ENCODE measurements at places on chromosomes 4 and X.

- no peak for DNase-seq
Observed at GRCh38 chrX:153746359-153746758, 17.7 kb upstream of the PLXNB3 start.

- no peak for DNase-seq
Observed at GRCh38 chr4:118756958-118757357, 71.8 kb downstream of the METTL14 start.

DNA sequence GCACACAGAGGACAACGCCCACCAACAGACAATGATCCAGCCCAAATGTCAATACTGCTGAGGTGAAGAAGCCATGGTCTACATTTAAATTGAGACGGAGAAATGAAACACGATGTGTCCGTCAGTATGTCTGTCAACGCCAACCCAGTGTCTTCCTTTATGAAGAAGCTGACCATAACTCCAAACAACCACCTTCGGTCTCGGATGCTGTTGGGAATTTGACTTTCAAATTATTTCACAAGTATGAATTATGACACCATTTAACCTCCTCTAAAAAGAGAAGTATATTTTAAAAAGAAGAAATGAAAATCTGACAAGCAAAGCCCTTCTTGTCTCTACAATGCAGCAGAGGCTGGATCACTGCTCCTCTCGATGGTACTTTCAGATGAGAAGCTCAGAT, 123.7 kb upstream of the MAP3K15 start:
- DNase-seq, result no peak

- no peak for DNase-seq
Observed at GRCh38 chrX:13223868-13224567, 95.8 kb downstream of the ATXN3L start.

DNA sequence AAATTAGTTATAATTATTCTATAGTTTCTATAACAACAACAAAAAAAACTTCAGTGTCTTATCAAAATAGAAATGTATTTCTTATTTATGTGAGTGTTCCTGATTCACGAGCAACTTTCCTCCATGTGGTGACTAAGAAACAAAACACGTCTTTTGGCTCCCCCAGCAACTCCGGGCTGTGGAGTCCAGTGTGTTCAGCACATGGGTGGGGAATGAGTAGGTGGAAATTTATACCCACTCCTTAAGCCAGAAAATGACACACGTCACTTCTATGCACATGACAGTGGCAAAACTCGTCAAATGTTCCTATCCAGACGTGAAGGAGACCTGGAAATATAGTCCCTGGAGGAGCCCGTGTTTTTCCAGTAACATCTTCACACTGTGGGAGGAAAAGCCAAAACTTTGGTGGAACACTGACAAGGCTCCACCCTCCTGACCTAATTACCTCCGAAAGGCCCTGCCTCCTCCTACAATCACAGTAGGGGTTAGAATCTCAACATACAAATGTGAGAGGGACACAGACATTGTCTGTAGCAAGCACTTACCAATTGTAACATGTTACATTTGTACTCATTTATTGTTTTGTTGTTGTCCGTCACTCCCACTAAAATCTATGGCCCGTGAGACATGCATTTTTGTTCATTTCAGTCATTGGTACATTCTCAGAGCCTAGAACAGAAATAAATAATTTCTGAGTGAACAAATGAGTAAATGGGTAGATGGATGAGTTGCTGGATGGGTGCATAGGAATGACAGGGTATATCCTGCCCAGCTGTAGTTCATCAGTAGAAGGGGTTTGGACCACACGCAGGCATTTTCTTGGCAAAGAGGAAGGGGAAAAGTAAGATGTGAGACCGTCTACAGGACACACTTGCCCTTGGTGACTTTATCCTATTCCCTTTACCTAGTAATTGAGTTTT, 605.8 kb upstream of the TENM3 start:
- no peak for DNase-seq

- no peak for DNase-seq
Observed at GRCh38 chr4:184315675-184316359, 98.1 kb upstream of the ENPP6 start.

DNA sequence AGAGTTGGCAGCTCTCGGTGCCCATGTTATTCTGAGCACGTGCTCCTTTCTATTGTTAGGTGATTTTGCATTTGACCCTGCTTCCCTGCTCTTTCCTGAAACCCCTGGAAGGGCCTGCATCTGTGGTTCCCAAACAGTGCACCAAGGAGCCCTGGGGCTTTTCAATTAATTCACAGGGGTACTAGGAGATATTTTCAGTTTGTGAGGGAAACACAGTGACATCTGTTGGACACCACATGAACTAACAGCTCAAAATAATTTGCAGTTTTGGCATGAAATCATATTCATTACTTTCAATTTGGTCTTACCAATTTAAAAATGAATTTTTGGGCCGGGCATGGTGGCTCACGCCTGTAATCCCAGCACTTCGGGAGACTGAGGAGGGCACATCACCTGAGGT, 156.6 kb downstream of the GATB start:
- no peak for DNase-seq

DNA sequence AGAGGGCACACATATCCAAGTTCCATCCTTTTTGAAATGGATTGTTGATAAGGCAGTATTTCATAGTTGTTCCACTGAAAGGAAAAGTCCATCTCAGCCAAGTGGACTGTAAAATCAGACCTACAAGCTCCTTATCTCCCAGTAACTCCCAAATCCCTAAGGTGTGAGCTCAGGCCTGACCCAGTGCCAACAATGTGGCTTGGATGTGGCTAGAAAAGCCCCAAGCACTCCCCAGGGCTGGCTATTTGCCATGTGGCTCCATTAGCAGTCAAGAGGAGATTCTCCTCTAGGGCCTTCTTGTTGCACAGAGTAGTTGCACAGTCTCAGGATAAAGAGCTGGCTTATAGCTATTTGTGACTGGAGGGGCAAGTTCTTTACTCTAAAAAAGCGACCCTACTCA, 25.0 kb upstream of the DGKK start:
- DNase-seq, result no peak

- DNase-seq, result no peak
Observed at GRCh38 chr4:181662383-181662782, 580.8 kb upstream of the TENM3 start.

DNA sequence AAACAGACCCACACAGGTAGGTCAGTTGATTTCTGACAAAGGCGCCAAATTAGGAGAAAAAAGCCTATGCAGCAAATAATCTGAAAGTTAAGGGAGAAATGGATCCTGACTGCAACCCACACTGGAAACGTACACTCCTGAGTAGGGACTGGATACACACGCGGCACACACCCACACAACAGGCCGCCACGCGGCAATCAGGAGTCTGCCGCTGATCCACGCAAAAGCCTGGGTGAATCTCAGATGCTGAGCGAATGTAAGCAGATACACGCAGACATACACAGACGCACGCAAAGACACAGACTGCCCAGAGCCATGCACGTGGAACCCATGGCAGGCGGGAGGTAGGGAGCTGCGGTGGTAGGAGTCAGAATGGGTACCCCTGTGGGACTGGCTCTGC, 21.7 kb downstream of the LRPAP1 start:
- DNase-seq, result no peak

DNA sequence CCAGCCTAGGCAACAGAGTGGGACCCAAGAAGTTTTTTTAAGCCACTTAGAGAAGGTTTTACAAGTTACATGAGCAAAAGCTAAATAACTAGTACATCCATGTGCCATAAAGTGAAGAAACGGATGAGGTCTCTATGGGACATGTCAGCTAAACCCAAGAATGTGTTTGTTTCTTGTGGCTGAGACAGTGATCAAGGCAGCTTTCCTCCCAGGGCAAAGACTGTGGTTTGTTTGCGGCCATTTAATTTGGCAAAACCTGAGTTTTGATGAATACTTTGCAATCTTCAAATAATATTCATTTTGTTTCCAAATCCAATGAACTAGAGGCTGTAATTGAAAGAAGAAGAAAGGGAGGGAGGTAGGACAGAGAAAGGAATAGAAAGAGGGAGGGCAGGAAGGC, 44.9 kb upstream of the SLC2A9 start:
- DNase-seq, result no peak

GRCh38 chr4:144955104-144955503, 142.9 kb downstream of the ANAPC10 start:
- no peak for DNase-seq

GRCh38 chrX:114924856-114925255, 92.6 kb downstream of the IL13RA2 start:
- no peak for DNase-seq

DNA sequence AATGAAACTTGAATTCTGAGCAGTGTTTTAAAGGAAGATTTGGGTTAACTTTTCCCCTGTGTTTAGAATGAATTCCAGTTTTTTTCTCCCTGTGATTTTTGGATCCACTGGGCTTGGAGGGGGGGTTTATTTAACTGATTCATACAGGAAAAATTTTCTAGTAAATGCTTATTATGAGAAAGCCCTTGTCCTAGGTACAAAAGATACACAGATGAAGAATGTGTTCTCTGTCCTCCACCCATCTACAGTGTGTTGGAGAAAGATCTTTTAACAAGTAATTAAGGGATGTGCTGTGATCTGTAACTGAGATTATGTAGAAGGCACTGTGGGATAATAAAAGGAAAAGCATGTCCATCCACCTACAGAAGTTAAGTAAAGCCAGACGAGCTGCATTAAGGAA, 103.9 kb downstream of the STIM2 start:
- no peak for DNase-seq

Measured in stimulated activated CD4-positive, alpha-beta T cell treated with anti-CD3 and anti-CD28 coated beads, Interleukin-2, amount 100 ng/mL, for 4 hours (primary cell).